Right hindlimb (tissue), 1 donor: ENCODE measurements at places on chromosomes 12 and 14.

- DNase-seq = no peak
Observed at GRCh38 chr12:70812136-70812535, 108.4 kb downstream of the PTPRR start.

DNA sequence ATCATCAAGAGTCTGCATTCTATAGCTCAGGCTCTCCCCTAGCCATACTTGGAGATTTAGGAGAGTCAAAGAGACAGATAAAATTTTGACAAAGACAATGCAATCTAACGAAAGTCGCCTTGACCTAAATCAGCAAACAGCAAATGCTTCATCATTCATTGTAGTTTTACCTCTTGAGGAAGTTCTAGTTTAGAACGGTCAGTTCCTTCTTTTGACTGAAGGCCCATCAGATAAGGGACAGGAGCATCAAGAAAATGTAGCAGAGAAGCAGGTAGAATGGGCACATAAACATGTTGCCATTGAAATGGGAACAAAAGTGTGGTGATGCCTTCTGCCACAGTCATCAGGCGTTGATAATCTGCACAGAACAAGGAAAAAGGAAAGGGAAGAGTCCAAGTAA lies 130.9 kb downstream of the DENND5B start:
- no peak for DNase-seq

DNA sequence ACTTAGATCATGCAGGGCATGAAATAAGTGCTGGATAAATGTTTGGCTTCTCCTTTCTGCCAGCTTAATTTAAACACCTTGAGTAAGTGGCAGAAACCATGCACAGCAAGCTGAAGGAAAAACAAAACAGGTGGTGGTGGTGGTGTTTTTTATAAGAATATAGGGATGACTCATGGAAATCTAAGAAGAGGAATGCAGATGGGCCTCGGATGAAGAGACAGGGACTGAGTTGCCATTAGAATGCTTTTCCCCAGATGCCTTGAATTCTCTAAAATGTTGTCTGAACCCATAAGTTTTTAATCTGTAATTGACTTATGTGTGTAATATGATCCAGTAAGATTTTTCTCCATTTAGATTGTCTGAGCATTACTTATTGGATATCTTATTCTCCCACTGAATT lies 93.1 kb upstream of the ZDHHC17 start:
- DNase-seq = no peak

GRCh38 chr12:4734625-4735340 lies 14.6 kb downstream of the GALNT8 start:
- DNase-seq = no peak

DNA sequence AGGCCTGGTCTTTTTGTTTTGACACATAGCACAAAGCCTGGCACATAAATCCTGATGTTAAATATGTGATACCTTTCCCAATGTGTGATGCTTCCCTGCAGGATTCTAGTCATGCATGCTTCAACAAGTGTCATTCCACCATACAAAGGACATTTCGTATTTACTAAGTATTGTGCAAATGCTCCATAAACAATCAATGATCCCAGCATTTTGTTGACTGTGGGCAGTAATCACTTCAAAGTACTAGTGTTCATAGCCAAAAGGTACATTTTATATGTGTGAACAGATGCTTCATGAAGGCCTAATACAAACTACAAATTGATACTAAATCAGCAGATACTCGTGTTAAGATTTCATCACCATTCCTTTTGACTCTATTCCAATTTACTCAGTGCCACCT lies 4.4 kb downstream of the CCNB1IP1 start:
- no peak for DNase-seq

DNA sequence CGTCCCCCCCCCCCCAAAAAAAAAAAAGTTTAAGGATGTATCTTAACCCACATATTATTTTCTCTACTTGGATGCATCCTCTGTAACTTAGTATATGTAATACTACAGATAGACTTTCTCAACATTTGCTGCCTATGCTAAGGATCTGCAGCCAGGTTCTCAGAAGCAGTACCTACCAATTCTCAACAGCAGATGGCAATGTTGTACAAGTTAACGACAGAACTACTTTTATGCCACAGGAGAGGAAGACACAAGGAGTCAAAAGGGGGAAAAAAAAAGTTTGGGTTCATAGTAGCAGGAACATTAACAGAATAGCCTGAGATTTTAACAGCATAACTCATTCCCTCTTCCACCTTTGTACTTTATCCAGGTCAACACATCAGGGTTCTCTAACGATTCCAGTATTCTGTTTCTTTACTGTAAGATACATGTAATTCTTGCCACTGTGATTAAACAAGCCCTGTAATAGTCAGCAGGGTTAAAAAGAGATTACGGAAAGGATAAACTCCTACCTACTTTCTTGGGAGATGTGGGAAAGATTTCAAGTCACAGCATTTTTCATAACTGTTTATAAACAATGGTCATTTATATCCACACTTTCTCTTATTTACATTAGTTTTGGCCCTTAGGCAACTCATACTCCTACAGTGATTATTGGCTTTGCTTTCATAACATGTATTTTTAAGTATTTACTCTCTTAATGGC lies 5.7 kb upstream of the NEK9 start:
- DNase-seq = peak; percentile 62

DNA sequence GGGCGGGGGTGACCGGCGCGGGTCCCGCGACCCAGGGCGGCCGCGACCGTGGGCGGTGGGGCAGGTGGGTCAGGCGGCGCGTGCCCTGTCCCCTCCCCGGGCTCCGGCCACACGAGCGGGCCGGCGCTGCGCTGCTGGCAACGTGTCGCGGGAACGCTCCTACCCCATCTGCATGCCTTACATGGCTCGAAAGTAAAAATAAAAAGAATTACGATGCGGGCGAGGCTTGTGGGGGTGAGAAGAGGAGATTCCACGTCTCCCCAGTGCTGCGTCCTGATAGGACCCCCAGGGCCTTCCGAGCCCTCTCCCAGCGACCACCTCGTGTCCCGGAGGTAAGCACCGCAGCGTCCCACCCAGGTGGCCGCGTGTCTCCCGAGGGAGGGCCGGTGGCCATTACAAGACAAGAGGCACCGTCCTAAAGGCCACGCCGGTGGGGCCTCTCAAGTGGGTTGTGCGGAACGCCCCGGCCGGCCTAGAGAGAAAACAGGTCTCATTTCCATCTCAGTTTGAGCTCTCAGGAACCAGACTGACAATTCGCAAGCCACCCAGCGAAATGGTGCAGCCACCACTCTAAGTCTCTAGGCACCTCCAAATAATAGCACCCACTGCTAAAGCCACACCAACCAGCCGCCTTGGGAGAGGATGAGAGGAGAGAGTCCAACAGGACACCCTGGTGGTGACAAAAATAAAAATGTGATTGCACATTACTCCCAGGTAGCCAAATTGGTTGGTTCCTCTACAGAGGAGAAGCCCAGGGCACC lies 612 bp upstream of the FOXN3 start:
- peak; percentile 71 for DNase-seq

DNA sequence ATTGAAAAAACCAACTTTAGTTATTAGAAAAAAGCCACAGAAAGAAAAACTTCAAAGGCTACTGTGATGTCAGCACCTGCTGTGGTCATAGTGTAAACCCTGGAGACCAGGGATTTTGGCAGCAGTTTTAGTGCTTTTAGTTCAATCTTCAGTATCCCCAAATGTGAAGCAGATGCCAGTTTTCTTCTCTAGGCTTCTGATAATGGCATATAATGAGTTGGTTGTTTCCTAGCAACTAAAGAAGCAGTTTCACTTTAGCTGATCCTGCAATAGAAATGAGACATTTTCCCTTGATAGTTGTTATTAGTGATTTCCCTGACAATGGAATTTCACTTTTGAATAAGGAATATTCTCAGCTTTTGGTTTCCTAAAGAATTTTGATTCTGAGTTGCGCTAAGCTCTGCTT lies 131.2 kb downstream of the NUBPL start:
- no peak for DNase-seq

- DNase-seq = no peak
Observed at GRCh38 chr12:82015623-82016347, 256.6 kb upstream of the PPFIA2 start.

- no peak for DNase-seq
Observed at GRCh38 chr12:115008929-115009328, 325.0 kb upstream of the TBX3 start.

GRCh38 chr12:123000578-123000977 lies 20.1 kb downstream of the ARL6IP4 start:
- no peak for DNase-seq

DNA sequence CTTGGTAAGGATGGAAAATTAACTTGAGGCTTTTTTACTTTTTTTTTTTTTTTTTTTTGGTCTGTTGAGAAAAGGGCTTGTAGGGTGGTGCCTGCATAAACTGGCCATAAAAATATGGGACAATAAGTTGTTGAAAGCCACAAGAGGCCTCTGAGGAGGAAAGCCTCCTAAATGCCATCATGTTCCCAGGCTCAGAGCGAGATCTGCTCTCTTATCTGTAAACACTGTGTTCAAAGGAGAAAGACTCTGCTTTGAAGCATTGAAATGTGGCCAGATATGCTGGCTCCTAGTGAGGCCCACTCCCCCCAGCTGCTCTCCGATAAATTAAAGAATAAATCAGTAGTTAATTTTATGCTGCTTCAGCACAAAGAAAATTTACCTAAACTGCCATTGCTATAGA lies 504.9 kb downstream of the DIO2 start:
- no peak for DNase-seq

- DNase-seq = no peak
Observed at GRCh38 chr14:57822081-57822480, 43.8 kb downstream of the SLC35F4 start.

- no peak for DNase-seq
Observed at GRCh38 chr12:116614194-116614915, 55.2 kb downstream of the MAP1LC3B2 start.

- no peak for DNase-seq
Observed at GRCh38 chr14:34699873-34700621, 14.3 kb downstream of the CFL2 start.

GRCh38 chr14:54747616-54748015 lies 155.0 kb downstream of the GCH1 start:
- no peak for DNase-seq

DNA sequence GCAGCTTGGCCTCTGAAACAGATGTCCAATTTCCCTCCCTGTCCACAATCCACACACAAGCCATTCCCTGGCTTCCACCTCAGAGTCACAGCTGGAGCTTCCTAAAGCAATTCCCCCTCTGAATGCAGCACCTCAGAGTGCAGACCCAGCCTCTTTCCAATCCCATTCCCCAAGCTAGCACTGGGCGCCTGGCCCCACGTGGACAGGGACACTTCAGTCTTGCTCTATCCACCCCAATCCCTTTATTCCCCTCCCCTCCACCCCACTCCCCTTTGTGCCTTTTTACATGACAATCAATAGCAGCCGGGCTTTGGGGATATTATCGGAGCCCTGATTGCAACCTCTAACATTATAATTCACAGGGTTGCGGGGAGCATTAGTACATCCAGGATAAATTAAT lies 292.6 kb downstream of the TTC8 start:
- no peak for DNase-seq

DNA sequence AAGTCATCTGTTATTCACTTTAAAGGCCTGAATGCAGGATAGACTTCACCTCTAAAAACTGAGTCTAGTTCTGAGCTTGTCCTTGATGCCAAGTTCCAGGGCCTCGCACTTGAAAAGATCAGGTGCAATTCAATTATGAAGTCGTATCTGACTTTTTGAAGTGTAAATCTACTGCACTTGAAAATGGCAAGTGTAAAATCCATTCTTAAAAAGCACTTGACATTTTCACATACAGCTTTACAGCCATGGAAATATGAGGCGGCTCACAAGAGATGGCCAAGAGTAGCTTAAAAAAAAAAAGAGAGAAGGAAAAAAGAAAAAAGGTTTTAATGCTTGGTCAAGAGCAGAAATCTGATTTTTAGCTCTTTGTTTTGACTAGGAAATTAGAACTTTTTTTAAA lies 172.5 kb downstream of the GXYLT1 start:
- no peak for DNase-seq

DNA sequence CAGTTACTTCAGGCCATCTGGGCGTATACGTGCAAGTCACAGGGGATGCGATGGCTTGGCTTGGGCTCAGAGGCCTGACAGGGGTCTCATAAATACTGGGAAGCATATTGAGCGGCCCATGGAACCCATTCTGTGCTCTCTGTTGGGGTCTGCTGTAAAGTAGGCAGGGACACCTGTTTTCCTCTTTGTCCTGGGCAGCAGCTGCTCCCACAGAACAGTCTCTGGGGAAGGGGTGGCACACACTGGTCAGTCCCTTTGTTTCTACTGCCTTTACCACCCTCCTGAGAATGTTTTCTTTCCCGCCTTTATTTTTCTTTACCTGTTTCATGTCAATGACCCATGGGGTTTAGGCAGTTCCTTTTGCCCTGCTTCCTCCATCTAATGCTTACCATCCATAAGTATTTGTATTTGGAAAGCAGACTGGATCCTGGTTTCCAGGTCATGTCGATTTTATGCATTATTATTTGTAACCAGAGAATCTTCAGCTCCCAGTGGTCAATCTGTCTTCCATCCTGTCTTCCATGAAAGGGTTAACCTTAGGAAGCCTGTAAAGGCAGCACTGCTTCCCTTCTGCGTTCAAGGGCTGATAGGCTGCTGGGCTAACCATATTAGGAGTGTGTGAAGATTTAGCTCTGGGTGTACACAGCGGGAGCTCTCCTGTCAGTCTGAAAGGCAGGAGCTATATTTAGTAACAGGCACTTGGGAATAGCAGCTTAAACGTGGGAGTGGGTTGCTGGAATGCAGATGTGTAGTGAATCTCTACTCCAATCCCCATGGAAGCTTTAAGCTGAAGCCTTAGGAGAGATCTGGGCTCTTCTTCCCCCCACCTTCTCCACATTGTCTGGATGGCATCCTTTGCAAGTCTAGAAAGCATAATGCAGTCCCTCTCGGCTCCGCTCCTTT lies 124.0 kb downstream of the DYRK2 start:
- peak; percentile 30 for DNase-seq

DNA sequence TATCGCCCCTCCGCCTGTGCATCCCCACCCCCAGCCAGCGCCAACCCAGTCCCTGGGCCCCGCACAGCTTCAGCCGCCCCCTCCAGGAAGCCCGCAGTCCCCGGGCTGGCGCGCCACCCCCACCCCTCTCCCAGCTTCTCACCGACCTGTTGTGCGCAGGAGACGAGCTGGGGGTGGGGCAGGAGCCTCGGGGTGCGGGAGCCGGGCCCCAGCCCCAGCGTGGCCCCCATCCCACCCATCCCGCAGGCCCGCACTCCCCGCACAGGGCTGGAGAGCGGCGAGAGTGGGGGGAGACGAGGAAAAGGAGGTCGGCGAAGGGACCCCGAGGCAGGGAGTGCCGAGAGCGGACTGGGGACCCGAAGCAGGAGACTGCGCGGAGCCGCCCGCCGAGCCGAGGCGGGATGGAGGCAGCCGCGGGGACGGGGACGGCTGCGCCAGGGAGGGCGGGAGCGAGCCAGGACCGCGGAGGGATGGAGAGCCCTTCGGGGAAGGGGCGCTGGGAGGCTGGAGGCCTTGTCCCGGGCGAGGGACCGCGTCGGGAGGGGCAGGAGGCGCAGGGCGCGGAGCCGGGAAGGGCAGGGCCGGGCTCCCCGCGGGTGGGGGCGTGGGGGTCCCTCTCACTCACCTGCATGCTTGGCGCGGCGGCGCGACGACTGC lies 498 bp downstream of the PIANP start:
- DNase-seq = peak; percentile 51

GRCh38 chr12:90257927-90258624 lies 549.4 kb upstream of the ATP2B1 start:
- no peak for DNase-seq

- no peak for DNase-seq
Observed at GRCh38 chr14:86087377-86087776, 557.4 kb downstream of the FLRT2 start.
